ENCODE measurements at places on chromosomes 11 and 22.

- DNase-seq: peak; percentile 84
Observed at GRCh38 chr11:210122-210802, 2.8 kb downstream of the RIC8A start.

- DNase-seq: no peak
Observed at GRCh38 chr11:46381819-46382645, 563 bp downstream of the MDK start.

DNA sequence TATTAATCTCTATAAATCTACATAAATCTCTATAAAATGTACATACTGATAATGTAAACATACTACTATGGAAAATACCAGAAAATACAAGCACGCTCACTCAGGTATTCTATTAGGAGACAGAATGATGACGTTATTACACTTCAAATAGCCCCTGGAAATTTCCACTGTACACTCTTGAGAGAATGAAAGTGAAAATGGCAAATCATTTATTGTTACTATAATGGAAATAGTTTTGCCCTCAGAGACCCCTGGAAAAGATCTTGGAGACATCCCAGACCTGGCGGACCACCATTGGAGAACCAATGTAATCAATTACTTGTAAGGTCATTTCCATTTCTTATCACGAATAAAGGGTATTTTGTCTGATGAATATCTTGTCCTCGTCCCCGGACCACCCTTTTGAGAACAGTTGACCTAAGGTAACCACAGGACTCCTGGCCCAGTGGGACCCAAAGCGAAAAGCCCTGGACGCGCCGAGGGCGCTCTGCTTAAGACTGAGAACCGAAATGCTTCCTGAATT lies 509 bp upstream of the PRRG4 start:
- no peak for DNase-seq

- no peak for DNase-seq
Observed at GRCh38 chr22:49325531-49326395, 501.9 kb downstream of the BRD1 start.

- DNase-seq: no peak
Observed at GRCh38 chr22:45235101-45235777, 5.5 kb downstream of the KIAA0930 start.

DNA sequence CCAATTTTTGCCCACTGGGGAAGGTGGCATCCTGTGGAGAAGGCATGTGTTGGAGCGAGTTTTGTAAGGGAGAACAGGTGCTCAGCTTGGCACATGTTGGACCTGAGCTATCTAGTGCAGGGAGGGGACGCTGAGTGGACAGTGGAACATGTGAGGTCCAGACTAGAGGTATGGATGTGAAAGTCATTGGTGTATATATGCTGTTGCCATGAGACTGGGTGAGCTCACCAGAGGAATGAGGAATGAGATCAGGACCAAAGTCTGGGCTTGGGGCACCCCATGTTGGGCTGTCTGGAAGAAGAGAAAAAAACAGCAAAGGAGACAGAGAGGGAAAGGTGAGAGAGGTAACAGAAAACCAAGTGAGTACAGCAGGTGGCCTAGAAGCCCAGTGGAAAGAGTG lies 12.3 kb upstream of the SYT7 start:
- no peak for DNase-seq

GRCh38 chr11:118436639-118437207 lies 431 bp downstream of the KMT2A start:
- DNase-seq: no peak

DNA sequence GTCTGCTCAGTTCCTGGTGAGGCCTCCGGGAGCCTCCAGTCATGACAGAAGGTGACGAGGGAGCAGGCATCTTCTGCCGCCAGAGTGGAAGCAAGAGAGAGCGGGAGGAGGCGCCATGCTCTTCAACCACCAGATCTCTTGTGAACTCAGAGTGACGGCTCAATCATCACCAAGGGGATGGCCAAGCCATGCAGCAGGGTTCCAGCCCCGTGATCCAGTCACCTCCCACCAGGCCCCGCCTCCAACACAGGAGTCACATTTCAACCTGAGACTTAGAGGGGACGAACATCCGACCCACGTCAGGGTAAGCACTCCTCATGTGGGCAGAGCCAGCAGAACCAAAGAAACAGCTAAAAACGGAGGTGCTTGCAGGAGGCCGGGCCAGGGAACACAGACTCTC lies 1470.5 kb downstream of the BRD1 start:
- no peak for DNase-seq

DNA sequence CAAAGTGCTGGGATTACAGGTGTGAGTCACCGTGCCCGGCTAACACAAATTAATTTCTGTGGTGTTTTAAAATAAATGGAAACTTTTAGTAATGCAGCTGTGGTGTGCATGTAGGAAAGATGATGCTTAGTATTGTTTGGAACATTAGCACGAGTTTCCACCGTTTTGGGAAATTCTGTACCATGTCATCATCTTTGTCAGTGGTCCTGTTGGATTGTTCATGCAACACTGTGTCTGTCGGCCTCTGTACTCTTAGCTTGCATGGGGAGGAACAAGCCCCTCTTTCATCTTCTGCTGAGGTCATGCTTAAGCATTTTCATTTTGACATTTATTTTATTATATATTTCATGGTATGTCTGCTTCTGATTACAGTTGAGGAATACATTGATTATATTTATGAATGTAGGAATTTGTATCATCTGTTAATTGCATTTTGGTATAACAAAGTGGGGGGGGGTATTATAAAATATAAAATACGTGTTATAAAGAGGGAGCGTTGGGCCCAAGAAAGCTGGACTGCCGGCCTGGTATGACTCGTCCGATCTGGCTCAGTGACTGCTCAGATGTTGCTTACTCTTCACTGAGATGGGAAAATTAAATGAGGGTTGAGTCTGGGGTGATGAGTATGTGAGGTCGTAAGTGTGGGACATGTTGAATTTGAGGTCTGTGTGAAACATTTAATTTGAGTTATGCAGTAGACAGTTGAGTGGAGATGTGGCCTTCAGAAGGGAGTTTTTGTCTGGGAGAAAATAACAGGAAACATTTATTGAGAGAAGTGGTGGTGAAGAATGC lies 28.7 kb downstream of the CECR2 start:
- DNase-seq: no peak

DNA sequence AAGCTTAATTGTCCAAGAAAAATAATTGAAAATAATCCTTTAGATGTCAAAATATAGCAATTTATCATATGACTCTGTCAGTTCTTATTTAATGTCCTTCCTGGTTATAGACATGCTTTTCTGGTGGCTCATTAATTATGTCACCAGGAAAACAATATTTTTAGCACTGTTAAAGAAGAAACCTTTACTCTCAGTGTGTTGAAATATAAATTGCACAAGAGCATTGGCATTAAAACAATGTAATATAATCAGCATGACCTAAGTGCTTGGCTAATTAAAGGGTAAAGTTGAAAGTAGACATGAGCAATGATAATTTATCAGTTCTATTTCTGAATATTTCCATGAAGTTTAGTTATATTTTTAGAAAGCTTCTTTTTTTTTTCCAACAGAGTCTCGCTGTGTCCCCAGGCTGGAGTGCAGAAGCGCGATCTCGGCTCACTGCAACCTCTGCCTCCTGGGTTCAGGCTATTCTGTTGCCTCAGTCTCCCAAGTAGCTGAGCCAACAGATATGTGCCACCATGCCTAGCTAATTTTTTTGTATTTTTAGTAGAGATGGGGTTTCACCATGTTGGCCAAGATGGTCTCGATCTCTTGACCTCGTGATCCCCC lies 232.3 kb downstream of the JRKL start:
- no peak for DNase-seq

- DNase-seq: no peak
Observed at GRCh38 chr11:111124724-111125123, 120.8 kb upstream of the POU2AF2 start.

DNA sequence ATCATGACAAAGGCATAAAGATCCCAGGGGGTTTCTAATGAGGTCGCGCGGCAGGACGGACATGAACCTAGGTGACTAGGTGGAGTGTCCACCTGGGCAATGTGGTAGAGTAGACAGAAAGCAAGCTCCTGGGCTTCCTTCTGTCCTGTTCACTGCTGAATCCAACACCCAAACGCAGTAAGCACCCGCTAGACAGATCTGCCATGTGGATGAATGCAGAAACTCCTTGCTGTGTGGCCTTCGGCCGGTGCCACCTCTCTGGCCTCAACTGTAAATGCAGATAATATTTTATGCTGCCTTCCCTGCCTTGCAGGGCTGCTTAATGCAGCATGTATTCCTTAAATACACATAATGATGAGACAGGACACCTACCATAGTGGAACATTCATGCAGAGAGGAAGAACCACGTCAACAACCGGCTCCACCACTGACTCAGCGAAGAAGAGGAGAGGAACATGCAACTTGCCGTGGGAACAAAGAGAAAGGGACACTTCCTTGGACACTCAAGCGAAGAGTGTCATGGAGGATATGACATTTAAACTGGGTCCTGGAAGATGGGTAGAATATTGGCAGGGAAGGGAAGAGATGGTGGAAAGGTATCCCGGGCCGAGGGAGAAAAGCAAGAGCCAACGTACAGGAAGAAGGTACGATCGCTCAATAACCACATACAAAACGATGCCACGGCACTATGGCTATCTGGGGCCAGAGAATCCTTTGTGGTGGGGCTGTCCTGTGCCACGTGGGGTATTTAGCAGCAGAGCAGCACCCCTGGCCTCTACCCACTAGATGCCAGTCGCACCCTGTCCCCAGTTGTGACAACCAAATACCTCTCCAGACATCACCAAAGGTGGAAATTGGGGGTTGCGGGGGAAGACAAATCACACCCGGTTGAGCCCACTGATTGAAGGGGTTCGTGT lies 30.8 kb downstream of the MYH9 start:
- no peak for DNase-seq

GRCh38 chr11:1840780-1841480 lies 2.1 kb downstream of the TNNI2 start:
- DNase-seq: no peak

GRCh38 chr11:44143987-44144909 lies 48.8 kb downstream of the EXT2 start:
- DNase-seq: no peak

DNA sequence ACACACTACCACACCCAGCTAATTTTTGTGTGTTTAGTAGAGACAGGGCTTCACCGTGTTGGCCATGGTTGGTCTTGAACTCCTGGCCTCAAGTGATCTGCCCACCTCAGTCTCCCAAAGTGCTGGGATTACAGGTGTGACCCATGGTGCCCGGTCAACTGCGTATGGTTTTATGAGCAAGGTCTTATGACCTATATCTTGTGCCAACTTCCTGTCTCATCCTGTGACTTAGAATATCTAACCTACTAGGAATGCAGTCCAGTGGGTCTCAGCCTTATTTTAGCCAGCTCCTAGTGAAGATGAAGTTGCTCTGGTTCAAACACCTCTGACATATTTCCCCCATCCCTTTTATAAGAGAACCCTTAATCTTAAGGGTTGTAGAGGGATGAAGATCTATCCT lies 66.1 kb upstream of the OR5AN1 start:
- DNase-seq: no peak

DNA sequence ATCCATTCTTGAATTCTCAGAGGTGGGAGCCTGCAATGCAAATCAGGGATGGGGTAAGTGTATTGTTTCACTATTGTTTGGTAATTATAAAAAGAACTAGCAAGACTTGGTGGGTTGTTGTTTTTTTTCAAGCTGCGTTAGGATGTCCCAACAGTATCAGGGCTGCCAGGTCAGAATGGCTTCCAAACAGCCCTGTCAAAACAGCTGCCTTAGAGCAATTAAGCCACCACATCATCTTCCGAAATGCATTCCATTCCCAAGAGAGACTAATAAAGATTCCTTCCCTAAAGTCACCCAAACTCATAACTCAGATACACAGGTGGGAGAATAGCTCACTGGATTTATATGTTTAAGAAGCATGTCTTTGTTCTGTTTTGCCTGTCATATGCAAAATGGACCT lies 23.5 kb downstream of the BBOX1 start:
- no peak for DNase-seq

- DNase-seq: no peak
Observed at GRCh38 chr11:62922653-62923431, 1.7 kb upstream of the CHRM1 start.

GRCh38 chr11:128757235-128757711 lies 63.4 kb downstream of the FLI1 start:
- DNase-seq: no peak

- DNase-seq: no peak
Observed at GRCh38 chr11:18253233-18253632, 4.8 kb upstream of the SAA2 start.

GRCh38 chr11:122681070-122681469 lies 25.5 kb downstream of the UBASH3B start:
- no peak for DNase-seq

DNA sequence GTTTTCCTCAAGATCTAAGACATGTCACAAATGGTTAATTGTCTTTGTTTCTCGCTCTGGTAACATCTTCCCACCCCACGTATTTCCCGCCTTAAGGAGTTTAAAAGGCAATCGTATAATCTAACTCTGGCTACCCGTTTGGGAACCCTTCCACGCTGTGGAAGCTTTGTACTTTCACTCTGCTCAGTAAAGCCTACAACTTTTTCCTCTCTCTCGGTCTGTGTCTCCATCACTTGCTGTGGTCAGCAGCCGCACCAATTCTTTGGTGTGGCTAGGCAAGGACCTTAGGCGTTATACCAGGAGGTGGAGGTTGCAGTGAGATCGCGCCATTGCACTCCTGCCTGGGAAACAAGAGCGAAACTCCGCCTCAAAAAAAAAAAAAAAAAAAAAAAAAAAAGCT lies 1430.1 kb downstream of the LRRC4C start:
- DNase-seq: no peak
